ENCODE measurements at places on chromosomes 6 and 20.

GRCh38 chr6:47239546-47239945, 70.2 kb downstream of the TNFRSF21 start:
- no peak for DNase-seq

DNA sequence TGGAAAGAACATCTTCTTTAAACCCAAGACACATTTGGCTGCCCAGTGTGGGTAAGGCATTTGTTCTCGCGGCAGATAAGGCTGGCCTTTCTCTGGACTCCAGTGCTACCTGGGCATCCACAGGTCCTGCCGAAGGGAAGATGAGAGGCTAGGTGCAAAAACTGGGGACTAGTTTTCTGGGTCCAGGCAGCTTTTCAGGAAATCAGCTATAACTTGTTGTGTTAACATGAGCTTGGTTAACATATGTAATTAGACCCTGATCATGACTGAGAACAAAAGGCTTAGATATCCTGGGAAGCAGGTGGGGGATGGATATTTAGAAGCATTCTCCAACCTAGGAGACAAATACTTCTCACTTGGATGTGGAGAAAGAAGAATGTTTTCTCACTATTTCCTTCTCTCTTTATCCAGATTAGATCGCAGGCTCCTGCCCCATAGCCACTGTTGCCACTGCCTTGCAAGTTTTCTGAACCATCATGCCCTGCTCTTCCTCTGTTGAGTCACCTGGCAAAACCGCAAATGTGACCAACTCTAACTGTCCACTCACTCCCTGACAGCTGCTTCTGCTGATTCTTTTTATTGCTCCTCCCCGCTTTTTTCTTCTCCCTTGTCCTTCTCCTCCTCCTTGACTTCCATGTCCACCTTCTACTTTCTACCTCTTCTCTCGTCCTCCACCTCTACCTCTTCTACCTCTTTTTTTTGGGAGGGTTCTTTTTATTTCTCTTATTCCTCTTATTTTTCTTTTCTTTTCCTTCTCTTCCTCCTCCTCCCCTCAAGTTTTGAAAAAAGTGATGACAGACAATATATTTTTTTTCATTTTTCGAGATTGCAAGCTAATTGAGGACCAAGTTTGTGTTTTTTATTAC, 258.1 kb downstream of the UTRN start:
- peak; percentile 86 for DNase-seq

DNA sequence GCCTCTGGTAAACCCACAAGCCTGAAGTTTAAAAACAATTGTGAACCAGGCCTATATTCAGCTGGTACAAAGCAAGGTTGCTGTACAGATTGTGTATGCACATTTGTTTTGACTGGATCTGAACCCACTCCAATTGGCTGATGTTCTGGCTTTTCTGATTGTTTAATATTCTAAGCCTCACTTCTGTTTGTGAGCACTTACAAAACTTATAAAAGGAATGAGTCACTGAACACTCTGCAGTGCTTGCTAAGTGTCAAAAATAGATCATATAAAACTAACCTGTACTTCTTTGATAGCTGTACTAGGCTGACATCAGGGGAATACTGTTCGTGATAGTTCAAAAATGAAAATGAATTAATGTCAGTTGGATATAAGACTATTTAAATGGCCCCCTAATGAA, 12.1 kb downstream of the COL21A1 start:
- DNase-seq, result no peak

- DNase-seq, result no peak
Observed at GRCh38 chr20:46031701-46032254, 2.8 kb downstream of the SLC12A5 start.

- no peak for DNase-seq
Observed at GRCh38 chr6:165891320-165891719, 228.3 kb upstream of the PDE10A start.

DNA sequence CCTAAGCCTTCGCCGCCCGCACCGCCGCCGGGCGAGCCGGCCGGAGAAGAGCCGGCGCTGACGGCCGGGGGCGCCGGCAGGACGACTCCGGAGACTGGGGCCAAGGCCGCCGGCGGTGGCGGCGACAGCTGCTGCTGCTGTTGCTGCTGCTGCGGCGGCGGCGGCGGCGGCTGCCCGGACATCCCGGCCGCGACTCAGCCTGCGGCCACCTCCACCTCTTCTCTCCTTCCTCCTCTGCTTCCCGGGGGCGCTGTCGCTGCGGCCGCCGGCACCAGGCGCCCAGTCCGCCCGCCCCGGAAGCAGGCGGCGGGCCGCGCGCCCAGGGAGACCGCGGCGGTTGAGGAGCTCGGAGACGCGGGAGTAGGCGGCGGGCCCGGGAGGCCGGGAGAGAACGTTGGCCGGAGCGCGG, 307 bp downstream of the RANBP9 start:
- peak; percentile 60 for DNase-seq

DNA sequence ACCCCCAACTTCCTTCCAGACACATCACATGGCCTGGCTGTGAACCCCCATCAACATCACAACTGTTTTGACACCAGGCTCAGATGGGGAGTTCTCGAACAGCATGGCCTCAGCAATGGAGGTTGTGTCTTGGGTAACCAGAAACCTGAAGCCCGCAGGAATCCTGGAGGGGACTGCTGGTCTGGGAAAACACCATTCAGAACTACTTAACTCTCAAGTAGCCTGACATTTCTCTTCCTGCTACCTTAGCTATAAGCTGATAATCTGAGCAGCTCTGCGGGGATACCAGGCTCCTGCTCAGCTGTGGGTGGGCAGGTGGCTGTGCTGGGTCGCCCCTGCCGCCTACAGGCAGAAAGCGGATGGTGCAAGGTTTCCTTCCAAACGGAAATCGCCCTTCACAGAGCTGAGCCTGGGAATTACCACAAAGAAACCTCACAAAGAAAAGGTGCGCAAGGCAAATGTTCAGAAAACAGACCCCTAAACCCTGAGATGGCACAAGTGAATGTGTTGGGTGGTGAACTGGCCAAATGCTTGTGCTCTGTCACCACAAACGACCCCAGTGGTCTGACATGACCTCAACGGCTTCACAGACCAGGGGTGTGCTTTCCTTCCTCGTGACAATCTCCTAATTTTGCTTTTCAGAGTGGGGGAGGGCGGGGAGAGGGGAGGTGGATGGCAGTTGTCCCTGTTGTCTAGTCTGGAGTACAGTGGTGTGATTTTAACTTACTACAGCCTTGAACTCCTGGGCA, 29.5 kb downstream of the SNX5 start:
- no peak for DNase-seq

GRCh38 chr20:39563349-39563748, 601.2 kb downstream of the DHX35 start:
- DNase-seq, result no peak

GRCh38 chr6:165799391-165800153, 136.5 kb upstream of the PDE10A start:
- no peak for DNase-seq

DNA sequence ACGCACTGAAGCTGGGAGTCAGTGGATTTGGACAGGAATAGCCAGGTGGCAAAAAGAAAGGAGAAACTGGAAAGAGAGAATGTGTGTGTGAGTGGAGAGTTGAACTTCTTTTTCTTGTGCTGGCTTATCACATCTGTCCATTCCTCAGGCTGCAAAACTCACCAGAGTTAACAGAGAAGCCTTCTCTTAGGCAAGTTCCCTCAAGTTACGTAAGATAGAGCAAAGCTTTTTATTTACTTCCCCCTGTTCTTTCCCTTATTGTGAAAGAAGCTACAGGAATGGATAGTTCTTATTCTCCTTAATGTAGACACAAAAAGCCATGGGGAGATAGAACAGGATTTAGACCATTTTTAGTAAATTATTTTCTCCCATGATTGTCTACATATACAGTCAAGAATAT, 188.6 kb downstream of the BMP2 start:
- peak; percentile 21 for DNase-seq

DNA sequence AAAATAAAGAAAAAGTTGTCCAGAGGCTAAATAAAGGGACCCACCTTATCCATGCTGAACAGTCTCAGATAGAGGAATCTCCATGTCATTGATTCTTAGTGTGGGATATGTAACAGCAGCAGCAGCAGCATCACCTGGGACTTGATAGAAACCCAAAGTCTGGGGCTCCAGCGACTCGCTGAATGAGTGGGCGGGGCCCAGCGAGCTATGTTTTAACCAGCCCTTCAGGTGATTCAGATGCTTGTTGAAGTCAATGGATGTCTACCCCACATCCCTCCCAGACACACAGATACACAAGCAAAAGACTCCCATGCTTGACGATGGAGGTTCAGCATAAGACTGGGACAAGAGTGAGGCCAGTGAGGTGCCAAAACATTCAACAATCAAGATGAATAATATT, 298.6 kb downstream of the UBE3D start:
- no peak for DNase-seq

DNA sequence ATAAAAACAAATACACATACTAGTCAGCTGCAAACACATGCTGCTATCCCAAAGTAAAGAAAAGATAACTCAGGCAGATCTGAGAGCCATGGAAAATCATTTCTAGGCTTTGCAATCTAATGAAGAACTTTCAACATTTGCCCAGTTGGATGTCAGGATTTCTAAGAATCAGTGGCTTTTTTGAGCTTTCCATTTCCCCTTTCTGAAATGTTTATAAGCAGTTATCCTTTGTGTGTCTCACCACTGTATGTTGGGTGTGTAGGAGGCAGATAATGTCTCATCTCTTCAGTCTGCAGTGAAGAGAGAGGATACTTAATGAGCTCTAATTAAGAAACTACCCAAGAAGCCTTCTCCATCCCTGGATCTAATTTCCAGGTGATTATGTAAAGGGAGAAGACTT, 43.6 kb downstream of the RGS17 start:
- no peak for DNase-seq

GRCh38 chr6:4460586-4461475, 315.4 kb upstream of the CDYL start:
- DNase-seq, result no peak

DNA sequence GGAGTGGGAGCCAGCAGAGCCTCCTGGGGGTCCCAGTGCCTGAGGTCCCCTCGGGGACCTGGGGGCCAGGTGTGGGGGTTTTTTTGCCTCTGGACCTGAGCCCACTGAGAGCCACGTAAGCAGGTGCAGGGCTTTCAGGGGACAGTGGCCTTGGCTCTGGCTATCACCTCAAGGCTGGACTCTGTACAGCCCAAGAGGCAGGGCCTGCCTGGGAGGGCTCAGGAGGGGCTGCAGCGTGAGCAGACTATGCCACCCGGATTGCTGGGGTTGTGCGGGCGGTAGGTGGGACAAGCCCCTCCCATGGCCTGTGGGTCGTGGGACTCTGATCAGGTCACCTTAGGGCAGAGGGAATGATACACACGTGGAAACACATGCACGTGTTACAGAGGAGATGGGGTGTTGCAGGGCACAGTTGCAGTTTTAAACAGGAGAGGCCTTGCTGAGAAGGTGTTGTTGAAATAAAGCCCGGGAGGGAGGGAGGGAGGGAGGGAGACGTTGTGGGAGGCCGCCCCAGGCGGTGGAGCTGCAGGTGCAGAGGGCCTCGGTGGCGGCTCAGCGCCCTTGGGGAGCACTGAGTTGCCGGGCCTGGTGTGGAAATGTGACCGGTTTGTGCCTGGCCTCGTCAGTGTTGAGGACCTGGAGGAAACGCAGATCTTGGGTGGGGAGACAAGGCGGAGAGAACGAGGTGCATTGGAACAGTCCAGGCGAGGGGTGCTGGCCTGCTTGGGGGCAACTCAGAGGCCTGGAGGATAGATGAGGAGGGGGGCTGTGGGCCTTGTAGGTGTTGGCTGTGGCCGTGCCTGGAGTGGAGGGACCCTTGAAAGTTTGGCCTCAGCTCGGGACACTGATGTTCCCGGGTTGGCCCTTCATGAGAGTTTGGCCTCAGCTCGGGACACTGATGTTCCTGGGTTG, 2.3 kb downstream of the TCEA2 start:
- DNase-seq, result no peak

DNA sequence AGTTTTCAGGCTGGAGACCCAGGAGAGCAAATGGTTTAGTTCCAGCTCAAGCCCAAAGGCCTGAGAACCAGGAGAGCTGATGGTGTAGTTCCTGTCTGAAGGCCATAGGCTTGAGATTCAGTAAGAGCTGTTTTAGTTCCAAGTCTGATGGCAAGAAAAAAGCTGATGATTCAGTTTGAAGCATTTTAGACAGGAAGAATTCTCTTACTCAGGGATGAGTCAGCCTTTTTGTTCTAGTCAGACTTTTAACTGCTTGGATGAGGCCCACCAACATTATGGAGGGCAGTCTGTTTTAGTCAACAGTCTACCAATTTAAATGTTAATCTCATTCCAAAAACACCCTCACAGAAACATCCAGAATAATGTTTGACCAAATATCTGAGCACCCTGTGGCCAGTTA, 2.5 kb downstream of the ZSCAN26 start:
- no peak for DNase-seq

DNA sequence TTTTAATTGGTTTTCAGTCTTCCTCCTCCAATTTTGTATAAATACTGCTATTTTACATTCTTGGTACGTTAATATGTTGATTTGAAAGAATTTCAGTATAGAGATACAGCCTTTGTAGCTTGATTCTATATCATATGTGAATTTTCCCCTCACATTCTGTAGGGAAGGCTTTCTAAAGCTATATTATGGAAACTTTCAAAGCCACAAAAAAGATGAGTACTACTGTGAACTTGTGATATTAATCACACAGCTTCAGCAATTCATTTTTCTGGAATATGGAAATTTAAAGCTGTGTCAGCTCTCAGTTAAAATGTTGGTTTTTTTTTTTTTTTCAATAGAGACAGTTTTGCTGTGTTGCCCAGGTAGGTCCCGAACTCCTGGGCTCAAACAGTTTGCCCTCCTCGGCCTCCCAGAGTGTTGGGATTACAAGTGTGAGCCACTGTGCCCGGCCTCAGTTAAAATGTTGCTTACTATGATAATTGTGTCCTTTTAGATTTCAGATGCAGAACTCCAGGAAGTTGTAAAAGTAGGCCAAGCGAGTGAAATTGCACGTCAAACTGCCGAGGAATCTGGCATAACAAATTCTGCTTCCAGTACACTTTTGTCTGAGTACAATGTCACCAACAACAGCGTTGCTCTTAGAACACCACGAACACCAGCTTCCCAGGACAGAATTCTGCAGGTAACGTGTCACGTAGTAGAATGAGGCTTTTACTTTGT, 20.6 kb downstream of the CDC5L start:
- no peak for DNase-seq

DNA sequence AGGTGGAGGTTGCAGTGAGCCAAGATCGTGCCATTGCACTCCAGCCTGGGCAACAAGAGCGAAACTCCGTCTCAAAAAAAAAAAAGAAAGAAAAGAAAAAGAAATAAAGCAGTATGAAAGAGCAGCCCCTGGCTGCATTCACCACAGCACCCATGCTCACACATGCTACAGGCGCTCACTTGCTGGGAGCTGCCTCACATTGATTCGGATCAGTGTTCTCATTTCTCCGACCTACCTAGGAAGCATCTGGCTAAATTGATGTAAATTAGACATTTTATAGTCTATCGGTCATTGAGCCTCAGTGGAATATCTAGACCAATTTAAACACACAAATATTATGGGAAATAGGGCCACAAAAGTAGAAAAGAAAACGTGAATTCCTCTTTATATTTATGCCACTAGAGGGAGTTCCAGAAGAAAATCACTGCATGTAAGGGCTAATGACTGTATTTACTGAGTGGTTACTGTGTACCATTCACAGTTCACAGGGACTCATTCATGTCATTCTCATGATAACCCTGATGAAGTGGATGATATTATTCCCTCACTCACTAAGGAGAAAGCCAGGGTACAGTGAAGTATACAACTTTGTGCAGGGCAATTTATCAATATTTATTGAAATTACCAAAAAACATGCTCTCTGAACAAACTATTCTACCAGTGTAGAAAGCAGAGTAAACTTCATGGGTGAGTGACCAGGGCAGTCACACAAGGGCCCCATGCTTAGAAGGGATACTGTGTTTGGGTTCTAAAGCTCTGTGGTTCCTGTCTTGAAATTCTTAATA, 5.3 kb upstream of the MOG start:
- DNase-seq, result no peak

- no peak for DNase-seq
Observed at GRCh38 chr20:45735552-45735951, 13.4 kb downstream of the SPINT4 start.
